ENCODE measurements at places on chromosomes 1 and 21.

GRCh38 chr1:8104278-8105236, 78.4 kb upstream of the ERRFI1 start:
- DNase-seq, result peak; percentile 35

- peak; percentile 21 for DNase-seq
These were observed 2.4 kb downstream of the ID3 start for GRCh38 chr1:23556635-23557470.

DNA sequence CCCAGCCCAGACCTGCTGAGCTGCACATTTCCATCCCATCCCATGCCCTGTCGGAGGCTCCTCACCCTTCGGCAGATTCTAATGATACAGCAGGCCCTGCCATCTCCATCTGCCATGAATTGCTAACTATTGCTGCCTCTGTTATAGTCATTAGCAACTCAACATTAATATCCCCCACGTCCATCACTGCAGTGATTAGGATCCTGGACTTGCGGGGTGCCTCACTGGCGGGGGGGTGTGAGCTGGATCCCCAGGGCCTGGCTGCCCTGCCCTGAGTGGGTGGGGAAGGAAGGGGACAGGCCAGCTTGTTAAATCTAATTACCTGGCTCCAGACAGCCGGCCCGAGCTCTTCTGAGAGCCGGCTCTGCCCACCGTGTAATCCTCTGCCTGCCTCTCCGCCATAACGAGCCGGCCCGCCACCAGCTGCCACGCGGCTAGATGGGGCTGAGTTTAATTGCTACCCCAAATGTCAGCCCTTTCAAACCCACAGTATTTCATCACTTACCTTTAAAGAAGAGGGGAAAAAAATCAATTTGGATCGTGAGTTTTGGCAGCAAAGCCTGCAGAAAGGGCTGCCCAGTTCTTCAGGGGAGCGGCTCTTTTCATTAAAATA, 227.3 kb upstream of the CSF3R start:
- no peak for DNase-seq

- DNase-seq, result no peak
These were observed 103.8 kb downstream of the TRABD2B start for GRCh38 chr1:47893412-47893811.

DNA sequence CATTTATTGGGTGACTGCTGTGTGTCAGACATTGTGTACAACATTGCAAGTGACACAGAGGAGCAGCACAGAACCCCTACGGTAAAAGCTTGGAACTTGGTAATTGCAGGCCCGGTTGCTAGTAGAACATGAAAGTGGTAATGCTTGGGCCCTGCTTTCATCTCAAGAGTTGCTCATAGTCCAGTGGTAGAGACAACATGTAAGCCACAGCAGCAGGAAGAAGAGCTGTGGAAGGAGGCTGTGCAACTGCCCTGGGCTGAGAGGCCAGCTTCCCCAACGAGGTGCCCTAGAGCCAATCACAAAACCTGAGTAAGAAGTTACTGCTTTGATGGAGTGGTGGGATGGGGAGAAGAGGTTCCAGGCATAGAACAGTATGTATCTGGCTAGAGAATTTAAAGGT, 18.4 kb downstream of the CNIH4 start:
- DNase-seq, result no peak

DNA sequence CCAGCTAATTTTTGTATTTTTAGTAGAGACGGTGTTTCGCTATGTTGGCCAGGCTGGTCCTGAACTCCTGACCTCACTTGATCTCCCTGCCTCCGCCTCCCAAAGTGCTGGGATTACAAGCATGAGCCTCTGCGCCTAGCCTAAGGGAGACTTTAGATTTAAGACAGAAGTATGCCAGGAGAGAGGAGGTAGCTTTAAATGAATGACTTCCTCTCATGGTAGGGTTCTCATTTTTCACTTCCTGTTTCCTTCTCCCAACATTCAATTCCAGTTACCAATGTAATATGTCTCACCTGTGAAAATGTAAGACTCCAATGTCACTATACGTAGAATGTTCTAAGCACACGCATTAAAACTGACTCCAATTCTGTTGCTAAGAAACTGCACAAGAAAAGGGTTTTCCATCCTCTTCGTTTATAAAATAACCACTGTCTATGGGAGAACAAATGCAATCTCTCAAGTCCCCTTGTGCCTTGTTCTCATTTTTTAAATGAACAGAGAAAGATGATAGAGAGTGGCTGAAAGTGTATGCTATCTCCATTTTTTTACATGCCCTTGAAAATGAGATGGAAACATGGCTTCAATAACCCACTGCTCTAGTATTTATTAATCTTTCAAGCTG, 140.0 kb downstream of the SLC45A1 start:
- DNase-seq, result no peak

DNA sequence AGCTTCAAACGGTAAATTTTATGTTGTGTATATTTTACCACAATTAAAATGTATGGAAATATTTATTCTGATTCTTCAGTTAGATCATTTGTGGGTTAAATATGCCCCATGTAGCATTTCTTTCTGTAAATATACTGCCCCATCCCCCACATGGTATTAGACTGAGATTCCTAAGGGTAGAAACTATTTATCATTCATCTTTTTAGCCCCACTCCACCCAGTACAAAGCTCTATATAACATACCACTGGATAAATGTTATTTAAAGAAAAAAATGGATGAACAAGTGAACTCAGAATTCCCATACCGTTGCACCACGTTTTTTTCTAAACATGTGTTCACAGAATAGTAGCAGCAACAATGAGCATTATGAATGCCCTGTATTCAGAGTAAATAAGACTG, 234.0 kb upstream of the IRF2BP2 start:
- DNase-seq, result no peak

GRCh38 chr1:93641527-93641926, 40.1 kb downstream of the BCAR3 start:
- no peak for DNase-seq

DNA sequence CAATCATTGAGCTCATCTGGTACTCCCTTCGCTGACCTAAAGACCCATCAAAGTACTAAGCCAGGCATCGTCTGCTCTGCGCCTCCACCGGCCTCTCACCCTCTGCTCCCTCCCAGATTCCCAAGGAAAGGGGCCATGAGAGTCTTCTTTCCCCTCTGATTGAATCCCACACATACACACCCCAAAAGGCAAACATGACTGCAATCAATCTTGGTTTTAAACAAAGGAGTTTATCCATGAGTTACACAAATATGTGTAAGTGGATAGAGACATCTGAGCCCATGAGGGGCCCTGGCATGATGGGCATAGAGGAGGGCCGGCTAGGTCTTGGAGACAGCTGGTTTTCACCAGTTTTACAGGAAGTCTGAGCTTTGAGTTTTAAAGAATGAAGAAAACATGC, 50.9 kb downstream of the CAPN2 start:
- no peak for DNase-seq

DNA sequence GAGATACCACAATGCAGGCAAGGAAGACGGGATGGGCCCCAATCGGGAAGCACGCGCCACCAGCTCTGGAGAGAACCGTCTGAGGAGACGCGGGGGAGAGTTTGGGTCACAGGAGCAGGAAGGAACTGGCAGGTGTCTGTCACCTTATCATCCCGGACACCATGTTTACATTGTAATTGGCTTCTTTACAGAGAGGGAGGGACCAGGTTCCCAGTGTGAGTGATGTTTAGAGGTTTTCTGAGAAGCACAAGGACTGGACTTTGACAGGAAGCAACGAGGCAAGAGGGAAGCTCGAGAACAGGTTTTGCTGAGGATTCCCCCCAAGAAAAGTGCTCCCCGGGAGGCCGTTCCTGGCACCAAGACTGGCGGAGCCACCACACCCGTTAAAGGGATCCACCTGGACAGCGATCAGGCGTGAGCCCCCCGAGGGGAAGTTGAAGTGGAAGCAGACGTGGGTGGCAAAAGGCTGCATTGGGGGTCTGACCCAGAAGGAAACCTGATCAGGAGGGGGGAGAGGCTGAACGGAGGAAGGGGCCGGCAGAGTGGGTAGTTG, 957 bp downstream of the EPS15 start:
- peak; percentile 31 for DNase-seq

DNA sequence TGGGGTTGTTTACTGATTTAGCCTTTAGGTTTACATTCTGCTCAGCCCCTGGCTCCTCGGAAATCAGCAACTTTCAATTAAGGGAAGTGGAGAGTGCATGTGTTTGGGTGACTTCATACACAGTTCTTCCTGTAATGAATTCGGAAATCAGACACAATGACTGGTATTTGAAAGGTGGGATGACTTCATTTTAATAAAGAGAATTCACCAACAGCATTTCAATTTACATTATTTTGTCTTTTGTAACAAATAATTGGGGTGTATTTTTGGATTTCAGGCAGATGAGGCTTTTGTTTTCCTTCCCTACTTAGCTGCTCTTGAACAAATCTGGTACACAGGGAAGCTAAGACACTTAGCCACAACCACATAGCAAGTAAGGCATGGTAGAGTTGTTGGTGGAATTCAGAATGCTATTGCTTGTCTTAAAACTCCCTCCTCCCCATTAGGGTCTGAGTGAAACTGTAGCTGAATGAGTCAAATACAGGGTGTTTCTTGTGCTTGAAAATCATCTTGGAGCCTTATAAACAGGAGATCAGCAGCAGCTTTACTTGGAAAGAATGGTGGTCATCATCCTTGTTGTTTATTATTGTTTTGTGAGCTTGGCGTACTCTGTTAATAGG, 917 bp downstream of the STX12 start:
- no peak for DNase-seq

GRCh38 chr1:159315381-159315780, 13.2 kb downstream of the FCER1A start:
- no peak for DNase-seq

- DNase-seq, result no peak
These were observed 177.1 kb upstream of the EDN2 start for GRCh38 chr1:41661428-41662060.

GRCh38 chr1:181259026-181259745, 170.7 kb downstream of the IER5 start:
- no peak for DNase-seq

DNA sequence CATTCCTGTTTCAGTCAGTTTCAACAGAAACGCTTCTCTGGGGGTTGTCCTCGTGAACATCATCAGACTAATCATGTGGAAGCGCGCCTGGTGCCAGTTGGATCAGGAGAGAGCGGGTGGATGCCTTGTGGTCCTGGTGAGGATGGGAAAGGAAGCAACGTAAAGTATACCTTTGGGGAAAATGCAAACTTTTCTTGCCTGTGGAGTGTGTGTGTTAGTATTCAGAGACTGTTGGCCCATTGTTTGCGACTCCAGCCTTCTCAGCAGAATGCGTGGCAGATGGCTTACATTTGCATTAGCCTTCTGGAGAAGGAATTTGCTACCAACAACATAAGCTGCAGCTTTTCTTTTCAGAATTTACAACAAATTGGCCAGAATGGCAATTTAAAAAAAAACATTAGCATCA, 173.9 kb downstream of the RWDD3 start:
- DNase-seq, result no peak

DNA sequence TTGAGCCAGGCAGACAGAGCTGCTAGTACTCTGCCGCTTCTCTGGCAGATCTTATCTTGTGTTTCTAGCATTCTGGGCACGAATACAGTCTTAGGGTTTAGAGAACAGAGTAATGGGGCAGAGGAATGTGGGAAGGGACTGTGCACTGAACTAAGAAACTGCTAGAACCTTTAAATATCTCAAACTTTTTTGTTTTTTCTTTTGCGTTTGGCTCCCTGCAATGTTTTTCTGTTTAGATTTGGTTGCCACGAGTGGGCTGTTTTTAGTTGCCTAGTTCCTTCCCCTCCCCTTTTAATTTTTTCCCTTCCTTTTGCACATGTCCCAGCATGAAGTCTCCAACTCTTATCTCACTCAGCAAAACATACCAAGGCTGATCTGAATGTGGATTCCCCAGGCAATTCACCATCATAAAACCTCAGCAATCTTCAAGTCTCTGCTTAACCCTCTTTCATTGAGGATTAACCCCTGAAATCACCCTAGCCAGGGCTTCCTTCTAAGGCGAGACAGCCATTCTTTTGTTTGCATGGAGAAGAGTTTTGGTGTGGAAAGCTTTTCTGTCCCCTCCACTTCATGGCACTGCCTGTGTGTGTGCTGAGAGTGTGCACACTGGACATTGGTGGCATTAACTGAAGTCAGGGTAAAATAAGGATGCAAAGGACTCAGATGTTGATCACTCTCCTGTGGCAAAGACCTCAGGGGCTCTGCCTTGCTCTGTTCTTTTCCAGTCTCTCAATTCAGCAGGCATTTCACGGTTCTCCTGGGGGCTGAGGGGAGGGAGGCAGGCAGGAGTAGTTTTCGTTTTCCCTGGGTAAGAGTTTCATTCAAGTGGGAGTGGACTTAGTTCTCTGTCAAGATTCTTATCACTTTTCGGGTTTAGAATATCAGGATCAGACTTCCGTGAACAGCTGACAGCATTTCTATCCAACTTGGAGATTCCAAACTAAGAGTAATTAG, 2.8 kb upstream of the ATF3 start:
- no peak for DNase-seq

DNA sequence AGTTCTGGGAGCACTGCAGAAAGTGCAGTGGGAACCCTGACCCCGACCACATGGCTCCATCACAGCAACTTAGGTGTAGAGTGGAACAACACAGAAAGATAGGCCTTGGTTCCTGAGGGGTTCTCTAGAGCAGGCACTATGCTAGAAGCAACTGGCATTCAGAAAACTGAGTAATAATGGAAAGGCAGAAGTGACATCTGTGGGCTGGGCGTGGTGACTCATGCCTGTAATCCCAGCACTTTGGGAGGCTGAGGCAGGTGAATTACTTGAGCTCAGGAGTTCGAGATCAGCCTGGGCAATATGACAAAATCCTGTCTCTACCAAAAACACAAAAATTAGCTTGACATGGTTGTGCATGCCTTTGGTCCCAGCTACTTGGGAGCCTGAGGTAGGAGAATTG, 5.3 kb downstream of the MRPS15 start:
- DNase-seq, result peak; percentile 16

GRCh38 chr1:61089741-61090140, 7.4 kb downstream of the NFIA start:
- DNase-seq, result no peak

DNA sequence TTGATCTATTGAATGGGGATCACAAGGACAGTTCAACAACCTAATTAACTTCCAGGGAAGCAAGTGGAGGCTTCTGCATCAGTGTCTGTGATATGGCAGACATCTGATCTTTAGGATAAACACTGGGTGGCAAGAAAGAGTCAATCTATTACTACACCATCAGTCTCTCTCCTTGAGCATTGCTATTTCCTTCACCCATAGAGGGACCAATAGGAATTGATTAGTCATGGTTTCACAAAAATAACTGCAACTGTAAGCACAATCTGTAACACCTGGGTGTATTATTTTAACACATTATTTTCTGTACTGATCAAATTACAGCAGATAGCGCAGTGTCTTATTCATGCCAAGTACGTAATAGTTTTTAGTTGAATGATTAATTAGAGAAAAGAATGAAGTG, 50.3 kb downstream of the USP24 start:
- no peak for DNase-seq

- DNase-seq, result peak; percentile 0
These were observed 20.1 kb downstream of the TP73 start for GRCh38 chr1:3672231-3672970.

GRCh38 chr1:247437551-247438505, 20.1 kb downstream of the OR2B11 start:
- no peak for DNase-seq

- DNase-seq, result peak; percentile 74
These were observed at the start of gene SLX9 for GRCh38 chr21:44939532-44940115. TSS of gene SLX9 (plus strand) at chr21:44940029. CDS start at chr21:44940058, 29 bp downstream.

- no peak for DNase-seq
These were observed 22.1 kb downstream of the RUSC1 start for GRCh38 chr1:155342842-155343241.
